MV-4-11 (cell line): ENCODE measurements at places on chromosomes 3 and 15.

DNA sequence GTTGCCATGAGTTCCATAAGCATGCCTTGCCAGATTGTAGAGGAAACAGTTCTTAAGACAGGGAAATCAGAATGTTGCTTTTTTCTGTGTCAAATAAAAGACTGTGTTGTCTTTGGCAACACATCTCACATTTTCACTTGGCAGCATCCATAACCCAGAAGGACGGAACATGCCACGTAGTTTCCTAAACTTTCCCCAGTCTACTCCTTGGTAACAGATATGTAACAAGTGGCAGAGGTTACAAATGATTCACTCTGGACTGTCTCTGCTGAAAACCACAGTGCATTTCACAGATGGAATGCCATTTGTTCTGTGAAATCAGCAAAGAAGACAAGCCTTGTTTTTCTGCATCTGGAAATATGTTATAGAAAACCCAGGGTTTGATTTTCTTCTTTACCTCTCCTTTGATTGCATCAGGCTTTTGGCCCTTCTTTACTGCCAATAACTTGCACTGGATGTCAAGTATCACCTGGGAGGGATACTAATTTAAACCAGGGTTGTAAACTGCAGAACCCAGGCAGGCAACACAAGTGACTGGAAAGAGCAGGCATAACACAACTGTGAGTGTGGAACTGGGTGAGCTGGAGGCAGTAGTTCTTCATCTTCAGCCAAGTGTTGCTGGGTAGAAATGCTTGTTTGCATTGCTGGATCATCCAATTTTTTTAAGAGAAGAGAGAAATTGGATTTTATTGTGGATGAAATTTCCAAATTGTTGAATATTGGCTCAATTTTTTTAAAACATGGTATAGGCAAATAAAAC is 124.4 kb upstream of the FOXB1 start:
- DNase-seq = no peak

DNA sequence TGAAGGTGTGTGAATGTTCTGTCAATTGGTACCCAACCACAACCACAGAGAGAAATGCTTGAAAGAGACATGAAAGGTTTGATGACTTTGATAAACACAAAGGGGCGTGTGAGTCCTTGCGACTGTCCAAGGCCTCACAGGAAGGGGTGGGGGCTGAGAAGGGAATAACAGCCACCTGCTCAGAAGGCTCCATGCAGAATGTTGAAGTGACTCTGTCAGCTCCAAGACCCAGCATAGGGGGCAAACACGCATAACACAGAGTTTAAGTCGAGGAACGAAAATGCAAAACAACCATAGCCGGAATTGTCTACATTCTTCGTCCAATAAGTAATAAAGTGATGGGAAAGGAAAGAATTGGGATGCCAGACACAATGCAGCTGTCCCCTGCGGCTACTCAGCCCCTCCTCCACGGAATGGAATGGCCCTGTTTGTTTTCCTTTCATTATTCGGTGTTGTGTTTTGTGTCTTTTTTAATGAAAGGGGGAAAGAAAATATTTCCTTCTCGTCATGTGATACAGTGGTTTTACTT is 19.9 kb downstream of the TMEM212 start:
- no peak for DNase-seq

DNA sequence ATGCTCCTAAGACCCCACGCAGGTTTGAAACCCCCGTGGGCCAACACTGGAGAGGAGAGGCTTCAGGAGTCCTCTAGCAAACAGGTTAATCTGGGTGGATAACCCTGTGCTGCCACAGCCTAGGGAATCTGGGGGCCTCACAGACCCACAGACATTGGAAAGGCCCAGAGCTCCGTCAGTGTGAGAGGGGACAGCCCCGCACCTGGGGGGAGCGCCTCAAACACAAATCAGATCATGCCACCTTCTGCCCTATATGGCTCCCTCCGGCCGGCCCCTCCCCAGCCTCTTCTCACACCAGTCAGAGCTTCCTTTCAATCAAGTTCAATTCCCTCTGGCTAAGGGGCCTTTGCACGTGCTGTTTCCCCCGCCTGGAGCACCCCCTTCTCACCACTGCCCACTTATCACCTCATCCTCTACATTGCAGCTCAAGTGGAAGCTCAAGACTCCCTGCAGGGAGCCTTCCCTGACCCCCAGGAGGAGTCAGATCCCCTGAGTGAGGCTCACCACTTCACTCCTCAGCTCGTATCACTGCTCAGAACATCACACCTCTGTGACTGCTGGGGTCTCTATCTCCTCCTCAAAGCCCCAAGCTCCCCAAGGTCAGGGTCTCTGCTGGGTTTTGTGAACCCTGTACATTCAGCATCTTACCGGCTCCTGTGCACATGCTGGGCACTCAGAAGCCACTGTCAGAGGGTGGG is 24.1 kb downstream of the FBLN2 start:
- no peak for DNase-seq

GRCh38 chr3:15361494-15362214 is 29.3 kb upstream of the SH3BP5 start:
- peak; percentile 72 for DNase-seq

DNA sequence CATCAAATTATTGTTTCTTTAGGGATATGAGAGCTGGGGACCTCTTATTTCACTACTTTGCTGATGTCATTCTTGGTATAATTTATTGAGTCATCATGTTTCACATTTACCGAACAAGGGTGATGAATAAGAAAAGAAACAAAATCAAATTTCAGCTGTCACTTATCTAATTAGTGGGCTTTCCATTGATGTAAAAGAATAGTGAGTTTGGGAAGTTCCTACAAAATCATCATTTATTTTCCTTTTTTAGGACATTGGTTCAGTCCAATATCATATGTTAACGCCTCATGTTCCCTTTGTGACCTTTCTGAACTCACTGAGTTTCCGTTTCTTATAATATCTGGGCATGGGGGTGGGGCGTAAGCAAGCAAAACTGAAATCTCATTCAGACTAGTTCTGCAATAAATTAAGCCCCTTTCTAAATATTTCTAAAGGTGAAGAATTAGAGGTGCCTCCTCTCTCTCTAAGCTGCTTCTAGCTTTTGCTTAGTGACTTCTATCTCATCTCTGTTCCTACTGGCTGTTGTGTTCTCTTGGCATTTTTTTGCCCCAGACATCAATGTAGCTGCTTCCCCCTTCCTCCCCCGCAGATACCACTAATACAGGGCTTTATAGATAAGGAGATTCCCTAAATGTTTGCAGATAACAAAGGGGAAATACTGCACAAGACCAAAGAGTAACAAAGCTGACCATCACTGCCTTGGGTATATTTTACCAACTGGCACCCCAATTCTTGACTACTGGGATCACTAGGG is 238.0 kb upstream of the CTNNB1 start:
- peak; percentile 11 for DNase-seq

- no peak for DNase-seq
Observed at GRCh38 chr15:58732625-58733363, 16.7 kb downstream of the ADAM10 start.

DNA sequence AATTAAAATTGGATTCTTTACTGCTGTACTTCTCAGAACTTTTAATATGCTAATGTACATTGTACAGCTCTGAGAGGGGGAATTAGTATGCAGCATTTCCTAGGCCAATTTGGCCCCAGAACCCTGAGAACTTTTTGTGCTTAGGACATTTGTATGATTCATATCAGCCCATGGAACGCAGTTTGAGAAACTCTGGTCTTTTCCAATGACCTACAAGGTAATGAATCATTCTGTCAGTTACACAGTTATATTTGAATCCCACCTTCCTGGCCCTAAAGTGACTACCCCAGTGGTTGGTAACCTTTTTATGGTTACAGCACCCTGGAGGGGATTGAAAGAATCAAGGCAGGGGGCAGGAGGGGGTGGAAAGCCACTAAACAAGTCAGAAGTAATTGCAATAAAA is 25.6 kb upstream of the KBTBD12 start:
- no peak for DNase-seq

DNA sequence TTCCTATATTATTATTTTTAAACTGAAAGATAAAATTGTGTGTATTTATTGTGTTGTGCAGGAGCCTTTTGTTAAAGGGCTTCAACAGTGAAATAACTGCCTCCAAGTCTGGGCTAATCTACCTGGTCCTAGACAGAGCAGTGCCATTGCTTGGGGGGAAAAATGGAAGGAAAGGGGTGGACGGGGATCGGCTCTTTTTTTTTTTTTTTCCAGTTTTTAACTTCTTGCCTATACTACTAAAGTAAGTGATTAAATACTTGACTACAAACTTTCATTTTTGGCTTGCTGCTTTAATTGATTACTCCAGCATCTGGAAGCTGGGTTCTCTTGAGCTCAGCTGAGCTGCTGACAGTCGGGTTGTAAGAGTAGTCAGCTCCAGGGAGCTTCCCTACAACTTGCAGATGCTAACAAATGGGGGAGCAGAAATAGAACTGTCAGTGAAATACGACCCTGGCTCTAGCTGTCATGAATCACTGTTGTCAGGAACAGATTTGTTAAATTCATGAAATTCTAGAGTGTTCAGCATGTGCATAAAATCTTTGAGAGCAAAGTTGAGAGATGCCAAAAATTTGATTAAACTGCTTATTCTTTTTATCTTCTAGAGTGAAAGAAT is 276.7 kb downstream of the ROBO1 start:
- DNase-seq = no peak

DNA sequence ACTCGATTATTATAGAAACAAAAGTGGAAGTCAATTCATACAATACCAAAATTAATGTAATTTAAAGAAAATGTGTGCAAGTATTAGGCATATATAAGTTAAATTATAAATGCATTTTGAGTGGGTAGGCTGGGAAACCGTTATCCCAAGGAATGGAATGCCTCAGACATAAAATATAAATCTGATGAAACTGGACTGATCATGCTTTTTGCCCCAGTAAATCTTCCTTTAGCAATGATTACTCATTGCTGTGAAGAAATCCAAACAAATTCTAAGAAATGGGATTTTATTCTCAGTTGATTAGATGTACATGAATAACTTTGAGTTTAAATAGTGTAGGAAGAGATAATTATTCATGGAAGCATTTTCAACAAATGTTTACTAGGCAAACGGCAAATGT is 185.5 kb upstream of the KCNMB2 start:
- DNase-seq = no peak

GRCh38 chr3:129624347-129625071 is 18.0 kb upstream of the PLXND1 start:
- peak; percentile 74 for DNase-seq

DNA sequence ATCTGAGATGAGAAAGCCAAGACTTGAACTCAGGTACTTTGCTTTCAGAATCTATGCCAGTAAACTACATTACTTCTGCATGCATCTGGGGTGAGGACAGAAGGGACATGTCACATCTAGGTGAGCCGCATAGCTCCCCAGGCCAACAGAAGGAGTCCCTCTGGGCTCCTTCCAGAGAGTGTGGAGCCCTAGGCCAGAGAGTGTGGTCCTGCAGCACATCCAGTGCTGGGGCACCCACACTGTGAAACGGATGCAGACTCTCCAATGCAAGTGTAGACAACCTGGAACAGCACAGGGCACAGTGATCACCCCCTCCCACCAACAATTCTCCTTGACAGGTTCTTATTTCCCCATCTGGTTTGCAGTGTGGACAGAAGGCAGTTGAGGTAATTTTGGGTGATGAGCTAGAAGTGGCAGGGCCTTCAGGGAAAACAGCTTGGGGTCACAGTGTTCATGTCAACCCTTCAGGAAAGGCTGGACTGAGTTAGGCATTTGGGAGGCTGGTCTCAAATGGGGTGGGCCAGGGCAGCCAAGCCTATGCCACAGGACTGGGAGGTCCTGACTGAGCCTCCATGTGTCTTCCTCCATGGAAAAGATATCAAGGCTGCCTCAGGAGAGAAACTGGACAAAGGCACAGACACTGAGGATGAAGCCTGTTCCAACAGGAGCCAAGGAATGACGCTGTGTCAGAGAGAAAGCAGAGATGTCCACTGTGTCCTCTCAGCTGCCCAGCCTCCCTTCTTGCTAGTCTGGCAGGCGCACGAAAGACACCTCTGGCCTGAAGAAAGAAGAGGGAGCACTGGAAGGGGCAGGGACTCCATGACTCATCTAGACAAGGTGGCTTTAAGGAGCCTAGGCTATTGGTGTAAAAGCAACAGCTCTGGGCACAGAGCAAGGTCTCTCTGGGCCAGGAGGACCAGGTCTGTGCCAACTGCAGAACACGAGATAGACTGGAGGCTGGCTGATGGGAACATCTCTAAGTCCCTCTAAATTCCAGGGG is 1.7 kb downstream of the PLCD1 start:
- DNase-seq = no peak

GRCh38 chr15:80582816-80583423 is 112.2 kb upstream of the ABHD17C start:
- no peak for DNase-seq

- DNase-seq = no peak
Observed at GRCh38 chr3:172848910-172849309, 98.4 kb downstream of the ECT2 start.

- DNase-seq = no peak
Observed at GRCh38 chr3:99568663-99569335, 69.6 kb upstream of the COL8A1 start.

DNA sequence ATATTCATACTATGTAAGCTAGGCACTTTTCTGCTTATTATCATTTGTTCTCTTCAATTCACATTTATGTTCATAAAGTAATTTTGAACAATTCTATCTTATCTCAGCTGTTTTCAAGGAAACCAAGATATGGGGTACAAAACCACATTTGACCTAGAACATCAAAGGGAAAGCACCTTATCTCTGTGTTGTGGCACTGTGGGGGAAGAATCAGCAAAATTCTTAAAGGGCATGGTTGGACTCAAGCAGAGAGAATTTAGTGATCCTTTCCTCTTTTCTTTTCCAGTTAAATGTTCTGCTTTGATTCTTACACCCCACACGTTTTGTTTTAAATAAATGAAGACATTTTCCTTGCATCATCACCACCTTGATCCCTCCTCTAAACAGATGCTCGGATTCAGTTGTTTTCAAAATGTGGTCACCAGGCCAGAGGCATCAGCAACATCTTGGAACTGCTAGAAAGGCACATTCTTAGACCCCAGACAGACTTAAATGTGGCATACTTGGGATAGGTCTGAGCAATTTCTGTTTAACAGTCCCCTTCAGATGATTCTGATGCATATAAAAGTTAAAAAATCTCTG is 128.4 kb upstream of the TP63 start:
- DNase-seq = no peak

GRCh38 chr3:46440531-46441294 is 24.0 kb downstream of the LTF start:
- peak; percentile 90 for DNase-seq

- DNase-seq = peak; percentile 41
Observed at GRCh38 chr3:38163117-38163840, 2.1 kb upstream of the OXSR1 start.

DNA sequence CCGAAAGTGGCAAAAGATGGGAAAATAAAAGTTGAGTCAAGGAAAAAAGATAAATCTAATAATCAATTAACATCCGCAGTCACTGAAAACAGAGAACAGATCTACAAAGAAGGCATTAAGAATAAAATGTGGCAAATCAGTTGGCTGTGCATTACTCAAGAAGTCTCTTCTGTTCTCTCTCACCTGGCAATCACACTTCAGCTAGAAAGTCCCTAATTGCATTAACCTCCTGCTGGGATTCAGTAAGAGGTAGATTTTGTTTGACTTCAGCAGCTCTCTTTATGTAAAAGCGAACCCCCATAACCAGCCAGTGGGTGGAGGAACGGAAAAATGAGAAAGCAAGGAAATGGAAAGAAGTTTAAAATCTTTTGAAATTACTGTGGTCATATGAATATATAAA is 94.7 kb upstream of the PLXND1 start:
- no peak for DNase-seq

- DNase-seq = no peak
Observed at GRCh38 chr3:143276592-143276991, 157.0 kb downstream of the CHST2 start.
